M059J (cell line): ENCODE measurements at places on chromosomes 13 and 19.

DNA sequence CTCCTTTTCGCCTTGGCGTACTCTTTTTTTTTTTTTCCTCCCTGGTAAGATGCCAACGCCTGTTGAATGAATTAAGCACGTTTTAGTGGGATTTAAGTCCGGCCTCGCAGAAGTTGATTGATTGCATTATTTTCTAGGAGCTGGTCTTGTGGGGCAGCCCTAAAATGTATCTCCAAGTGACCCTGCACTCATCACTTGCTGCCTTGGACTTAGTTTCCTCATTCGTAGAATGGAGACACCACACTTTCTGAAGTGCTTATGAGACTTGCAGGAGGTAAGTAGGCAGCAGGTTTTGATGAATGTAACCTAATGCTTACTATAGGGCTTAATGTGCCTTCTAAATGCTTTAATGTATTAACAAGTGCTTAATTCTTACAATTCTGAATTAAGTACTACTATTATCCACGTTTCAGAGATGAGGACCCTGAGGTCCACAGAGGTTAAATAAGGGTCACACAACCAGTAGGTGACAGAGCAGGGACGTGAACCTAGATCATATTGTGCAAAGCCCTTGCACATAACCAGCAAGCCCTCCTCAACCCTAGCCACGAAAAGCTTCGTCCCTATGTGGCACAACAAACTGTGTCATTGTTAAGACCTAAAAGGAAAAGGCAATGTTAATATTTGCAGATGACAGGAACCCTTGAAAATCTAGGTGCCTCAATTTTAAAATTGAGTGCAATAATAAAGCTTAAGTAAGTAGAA is 514 bp upstream of the ARGLU1 start:
- DNase-seq = no peak

DNA sequence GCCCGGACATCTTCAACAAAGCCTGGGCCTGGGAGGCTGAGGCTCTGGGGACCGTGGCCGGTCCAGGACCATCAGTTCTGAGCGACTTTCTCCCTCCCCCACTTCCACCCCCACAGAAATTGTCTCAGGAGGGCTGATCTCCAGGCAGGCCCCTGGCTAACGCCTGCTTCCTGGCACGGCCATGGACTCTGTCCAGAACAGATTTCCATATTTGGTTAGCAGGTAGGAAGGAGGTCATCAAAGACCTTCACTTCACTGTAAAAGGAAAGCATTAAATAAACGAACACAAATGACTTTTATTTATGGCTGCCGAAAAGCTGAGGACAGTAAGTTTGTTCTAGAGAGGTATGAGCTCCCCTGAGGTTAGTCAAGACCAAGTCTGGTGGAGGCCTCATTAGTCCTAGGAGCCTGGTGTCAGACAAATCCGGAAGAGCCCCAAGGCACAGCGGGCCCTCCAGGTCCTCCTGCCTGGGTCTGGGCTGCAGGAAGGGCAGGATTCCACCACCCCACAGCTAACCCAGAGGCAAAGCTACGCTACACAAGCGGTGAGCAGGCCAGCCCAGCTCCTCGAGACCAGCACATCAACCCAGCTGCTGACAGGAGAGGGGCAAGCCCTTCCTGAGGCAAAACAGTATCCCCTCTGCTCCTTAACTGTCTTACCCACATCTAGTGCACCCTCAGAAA is 4.6 kb upstream of the PLPP2 start:
- no peak for DNase-seq

DNA sequence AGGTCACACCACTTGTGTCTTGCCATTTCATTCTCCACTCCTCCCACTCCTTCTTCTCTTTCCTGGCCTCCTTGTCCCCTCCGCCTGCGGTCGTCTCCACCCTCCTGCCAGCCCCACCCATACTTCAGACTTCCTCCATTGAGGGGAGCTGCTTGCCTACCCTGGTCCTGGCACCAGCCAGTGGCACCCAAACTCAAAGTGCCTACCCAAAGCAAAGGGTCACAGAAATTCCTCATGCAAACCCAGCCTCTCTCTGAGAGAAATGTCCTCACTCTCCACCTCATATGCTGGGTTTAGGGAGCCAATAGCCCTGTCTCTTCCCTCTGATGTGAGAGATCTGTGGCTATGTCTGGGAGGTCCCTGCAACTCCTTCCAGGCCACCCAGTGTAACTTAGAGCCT is 109.6 kb downstream of the TEX26 start:
- DNase-seq = no peak

- DNase-seq = no peak
Observed at GRCh38 chr13:42490676-42491075, 83.3 kb upstream of the TNFSF11 start.

DNA sequence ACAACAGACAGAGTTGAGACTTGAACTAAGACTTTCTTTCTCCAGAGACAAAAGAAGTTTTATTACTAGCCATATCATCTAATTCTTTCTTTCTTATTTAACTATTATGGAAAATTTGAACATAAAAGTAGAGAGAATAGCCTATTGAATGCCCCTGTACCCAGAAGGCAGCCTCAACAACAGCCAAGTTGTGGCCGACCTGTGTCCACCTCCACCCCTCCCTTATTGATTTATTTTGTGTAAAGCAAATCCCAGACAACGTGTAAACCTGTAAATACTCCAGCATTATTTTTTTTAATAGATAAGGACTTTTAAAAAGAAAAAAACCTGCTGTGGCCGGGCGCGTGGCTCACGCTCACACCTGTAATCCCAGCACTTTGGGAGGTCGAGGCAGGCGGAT is 26.1 kb upstream of the FXYD3 start:
- no peak for DNase-seq

DNA sequence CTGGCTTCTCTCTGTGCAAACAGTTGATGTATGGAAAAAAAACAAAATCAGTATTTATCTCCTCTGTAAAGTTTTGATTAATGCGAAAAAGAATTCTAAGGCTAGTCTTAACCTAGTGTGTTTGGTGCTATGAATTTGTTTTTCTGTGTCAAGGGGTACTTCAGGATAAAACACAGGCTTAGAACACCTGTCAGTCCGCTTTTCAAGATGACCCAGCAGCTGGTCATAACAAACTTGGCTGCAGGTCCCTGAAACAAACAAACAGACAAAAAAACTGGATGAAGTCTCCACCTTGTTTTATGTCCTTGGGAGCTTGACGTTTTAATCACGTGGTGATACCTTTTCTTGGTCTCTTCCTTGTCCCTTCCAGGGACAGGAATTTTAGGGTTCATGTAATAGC is 689.3 kb downstream of the UQCRFS1 start:
- no peak for DNase-seq

- no peak for DNase-seq
Observed at GRCh38 chr13:90613076-90613795, 734.3 kb upstream of the MIR17HG start.

- DNase-seq = no peak
Observed at GRCh38 chr19:40571831-40572495, 4.7 kb upstream of the SHKBP1 start.

GRCh38 chr13:76882431-76882830 is 3.8 kb downstream of the KCTD12 start:
- peak; percentile 18 for DNase-seq

DNA sequence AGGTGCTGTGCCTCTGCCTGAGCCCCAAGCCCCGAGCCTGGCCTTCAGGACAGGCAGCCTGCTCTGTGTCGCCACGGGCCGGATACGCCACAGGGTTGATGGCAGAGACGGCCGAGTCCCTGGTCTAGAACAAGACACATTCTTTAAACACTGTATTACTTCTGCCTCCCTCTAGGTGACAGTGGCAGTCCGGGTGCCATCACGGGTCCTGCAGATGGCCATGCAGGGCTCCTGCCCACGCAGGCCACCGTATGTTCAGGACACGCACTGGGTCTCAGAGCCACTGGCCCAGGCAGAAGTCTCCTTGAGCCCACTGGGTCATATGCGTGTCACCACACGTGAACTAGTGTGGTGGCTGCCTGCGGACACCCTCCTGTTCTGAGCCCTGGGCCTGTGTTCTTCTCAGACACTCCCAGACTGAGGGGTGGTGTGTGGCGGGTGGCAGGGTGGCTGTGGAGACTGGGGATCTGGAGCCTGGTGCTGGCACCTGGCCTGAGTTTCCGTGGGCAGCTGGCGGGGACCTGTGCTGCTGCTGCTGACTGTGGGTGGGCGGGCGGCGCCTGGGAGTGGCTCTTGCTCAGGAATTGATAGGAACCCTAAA is 4.4 kb downstream of the PLEKHJ1 start:
- peak; percentile 31 for DNase-seq

- DNase-seq = no peak
Observed at GRCh38 chr13:24032674-24033073, 127.8 kb upstream of the SPATA13 start.

DNA sequence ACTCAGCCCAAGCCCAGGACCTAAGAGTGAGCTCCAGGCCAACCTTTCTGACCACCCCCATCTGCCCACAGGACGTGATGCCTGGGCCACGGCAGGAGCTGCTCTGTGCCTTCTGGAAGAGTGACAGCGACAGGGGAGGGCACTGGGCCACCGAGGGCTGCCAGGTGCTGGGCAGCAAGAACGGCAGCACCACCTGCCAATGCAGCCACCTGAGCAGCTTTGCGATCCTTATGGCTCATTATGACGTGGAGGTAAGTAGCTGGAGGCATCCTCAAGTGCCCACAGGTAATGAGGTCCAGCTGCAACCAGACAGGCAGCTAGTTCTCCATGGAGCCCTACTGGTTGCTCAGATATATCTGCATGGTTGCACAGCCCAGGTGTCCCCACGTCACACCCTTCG is 14.8 kb downstream of the DDX39A start:
- no peak for DNase-seq

DNA sequence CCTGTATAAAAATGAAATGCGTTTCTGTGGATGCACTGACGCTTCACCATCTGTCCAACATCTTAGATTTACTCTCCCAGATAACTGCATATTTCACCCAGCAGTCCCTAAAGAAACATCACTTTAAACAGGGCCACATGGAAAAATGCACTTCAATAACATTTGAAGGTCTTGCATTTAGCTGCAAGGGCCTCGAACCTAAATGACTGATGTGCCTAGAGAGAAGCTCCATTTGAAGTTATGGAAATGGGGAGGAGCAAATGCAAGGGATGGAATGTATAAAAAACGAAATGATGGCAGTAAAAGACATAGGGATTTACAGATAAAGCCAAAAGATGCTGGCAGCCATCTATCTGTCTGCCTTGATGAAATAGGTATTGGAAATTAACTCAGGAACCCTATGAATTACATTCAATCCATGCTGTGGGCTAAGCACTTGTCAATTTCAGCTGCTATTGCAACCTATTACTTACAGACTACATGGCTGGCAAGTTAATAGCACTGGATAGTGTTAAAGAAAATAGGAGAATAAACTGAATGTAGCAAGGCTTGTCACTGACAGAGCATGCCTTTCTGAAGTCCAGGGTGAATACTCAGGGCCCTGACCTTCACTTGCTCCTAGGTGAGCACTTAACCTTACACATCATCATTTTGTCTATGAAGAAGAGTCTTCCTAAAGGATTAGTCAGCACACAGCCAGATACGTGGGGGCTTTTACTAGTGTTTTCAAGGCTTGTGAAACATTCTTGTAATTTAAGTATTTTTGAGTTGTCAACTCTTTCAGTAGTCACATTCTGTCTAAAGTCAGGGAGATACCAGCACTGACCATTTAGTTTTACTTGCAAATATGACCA is 963.4 kb downstream of the PCDH17 start:
- DNase-seq = no peak

GRCh38 chr19:6213696-6214641 is 65.8 kb downstream of the MLLT1 start:
- DNase-seq = no peak

GRCh38 chr13:88863116-88863515 is 1191.9 kb downstream of the SLITRK5 start:
- DNase-seq = no peak

DNA sequence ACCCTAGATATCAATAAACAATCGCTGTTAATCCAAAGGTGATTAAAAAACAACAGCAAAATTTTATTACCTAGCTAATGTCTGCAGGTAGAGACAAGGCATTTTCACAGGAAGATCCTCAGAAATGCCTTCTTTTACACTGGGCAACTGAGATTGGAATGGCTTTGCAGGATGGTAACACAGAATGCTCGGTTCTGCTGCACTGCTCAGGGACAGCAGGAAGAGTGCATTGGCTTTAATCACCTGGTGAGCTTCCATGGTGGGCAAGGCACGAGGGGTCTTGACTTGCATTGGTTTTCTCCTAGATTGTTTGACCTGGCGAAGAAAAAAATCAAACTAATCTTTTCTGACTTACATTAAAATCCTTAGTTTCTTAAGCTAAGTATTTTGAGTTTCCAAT is 68.3 kb upstream of the FBXL3 start:
- no peak for DNase-seq

DNA sequence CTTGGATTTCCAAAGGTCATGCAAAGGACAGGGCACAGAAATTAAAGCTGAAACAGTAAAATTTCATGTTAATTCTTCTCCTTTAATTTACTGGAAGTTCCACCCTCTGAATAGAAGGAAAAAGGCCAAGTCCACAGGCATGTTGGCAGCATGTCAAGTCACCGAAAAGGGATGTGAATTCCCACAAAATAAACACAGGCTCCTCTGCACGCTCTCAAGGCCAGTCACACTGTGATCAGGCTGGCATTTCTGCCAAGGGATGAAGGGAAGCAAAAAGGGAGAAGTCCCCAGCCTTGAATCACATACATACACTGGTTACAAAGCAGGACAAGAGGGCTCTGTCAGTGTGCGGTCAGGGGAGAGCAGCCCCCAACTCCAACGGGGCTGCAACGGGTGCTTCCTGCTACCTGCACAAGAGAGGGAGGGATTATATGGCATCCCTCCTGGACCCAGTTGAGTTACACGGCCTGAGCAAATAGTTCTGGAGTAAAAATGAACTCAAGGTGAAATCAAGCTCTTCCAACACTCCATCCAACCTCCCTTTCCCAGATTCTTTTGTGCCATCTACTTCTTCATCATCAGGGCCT is 6.9 kb downstream of the DCLK1 start:
- peak; percentile 90 for DNase-seq

- DNase-seq = peak; percentile 18
Observed at GRCh38 chr13:30720172-30720869, 15.0 kb upstream of the ALOX5AP start.

DNA sequence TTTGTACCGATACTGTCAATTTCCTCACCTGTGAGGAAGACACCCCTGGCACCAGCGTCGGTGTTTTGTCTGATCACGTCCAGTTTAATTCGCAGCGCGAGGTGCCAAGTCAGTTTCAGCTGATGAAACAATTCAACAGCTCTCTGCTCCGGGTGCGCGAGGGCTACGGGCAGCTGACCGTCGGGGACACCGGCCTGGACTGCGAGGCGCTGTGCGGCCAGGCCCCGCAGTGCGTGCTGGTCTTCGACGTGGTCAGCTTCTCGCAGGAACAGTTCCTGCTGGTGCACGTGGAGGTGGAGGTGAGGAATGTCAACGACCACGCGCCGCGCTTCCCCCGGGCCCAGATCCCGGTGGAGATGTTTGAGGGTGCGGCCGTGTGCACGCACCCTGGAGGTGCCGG is 171.5 kb downstream of the OLFM4 start:
- DNase-seq = no peak

GRCh38 chr13:43301346-43301969 is 278.1 kb downstream of the DNAJC15 start:
- no peak for DNase-seq

- DNase-seq = no peak
Observed at GRCh38 chr13:33303855-33304597, 18.5 kb upstream of the STARD13 start.

GRCh38 chr13:113802090-113802531 is 43.1 kb downstream of the TMEM255B start:
- DNase-seq = peak; percentile 39
